ENCODE measurements at places on chromosomes 7 and 10. TPM values are rescaled to one million over a fixed set of nuclear protein-coding genes. Genes with fewer than 3 reads are reported as not detected.
A peak's percentile ranks its signal among the peaks of the same experiment; 100 is the strongest.

DNA sequence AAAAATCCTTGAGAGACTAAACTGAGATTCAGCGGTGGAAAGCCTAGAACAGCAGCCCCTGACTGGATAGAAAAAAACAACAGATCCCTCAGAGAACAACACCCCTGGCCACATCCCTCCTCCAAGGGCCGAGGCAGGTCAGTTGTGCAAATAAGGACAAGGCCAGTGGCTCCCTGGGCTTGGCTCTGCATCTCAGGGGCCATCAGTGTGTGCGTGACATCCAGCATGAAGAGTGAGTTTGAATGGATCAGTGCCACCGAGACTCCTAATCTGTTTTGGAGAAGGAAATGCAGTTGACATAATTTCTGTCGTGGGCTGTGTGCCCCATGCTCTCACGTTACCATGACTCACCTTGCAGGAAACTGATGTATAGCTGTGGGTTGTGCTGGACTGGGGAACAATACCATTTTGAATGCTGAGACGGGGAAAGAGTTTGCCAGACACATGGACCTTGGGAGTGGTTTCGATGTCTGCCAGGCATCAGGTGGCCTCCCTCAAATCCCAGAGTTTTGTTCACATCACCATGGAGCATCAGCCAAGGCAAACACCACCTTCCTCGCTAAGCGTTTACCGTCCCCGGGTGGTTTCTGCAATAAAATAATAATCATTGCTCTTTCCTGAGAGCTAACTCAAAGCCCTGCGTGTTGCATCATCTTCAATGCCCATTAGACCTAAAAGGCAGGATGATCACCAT is 153.2 kb upstream of the FZD8 start:
- DNase-seq, result no peak

GRCh38 chr10:3651969-3652653 is 132.9 kb downstream of the KLF6 start:
- no peak for DNase-seq

- DNase-seq, result peak; percentile 64
These were observed 31.1 kb upstream of the ABCA13 start for GRCh38 chr7:48140001-48140681.

DNA sequence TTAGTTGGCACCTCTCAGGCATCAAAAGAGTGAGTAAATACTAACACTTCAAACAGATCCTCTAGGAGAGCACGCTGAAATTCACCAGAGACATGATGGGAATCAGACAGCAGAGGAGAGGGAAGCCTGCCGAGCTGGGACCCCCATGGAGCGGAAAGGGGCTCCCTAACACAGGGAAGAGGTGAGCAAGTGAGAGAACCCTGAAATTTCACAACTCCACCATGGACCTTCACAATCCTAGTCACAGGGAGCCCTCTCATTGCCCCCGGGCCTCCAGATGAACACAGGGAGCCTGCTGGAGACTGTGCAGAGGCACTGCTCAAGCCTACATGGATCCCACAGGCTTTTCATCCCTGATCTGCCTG is 59.2 kb upstream of the ANTXRL start:
- no peak for DNase-seq

DNA sequence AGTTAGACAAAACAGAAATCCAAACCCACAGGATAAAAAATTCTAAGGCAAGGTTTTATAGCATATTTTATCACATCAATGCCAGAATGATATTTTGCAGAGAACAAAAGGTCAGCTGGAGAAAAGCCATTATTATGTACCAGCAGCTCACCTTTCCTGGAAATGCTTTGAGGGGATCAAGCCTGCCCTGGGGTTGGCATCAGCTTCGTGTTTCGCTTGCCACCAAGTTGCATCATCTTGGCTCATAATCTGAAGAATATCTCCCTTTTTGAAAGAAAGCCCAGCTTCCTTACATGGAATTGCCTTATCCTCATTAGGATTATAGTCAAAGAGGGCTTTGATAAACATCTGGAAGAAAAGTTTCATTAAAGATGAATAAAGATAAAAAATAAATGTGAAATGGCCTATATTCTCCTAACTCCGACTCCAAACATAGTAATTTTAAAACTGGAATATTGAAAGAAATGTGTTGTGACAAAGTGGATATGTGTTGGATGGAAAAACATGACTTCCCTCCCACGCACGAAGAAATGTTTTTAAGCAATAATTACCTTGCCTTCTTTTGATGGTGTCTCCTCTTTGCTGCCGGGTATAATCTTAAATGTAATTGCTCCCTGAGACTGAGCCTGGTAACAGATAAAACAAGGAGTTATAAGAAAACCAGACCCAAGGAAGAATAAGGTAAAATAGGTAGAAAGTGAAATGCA is 121.3 kb upstream of the ODAD2 start:
- DNase-seq, result no peak

The NAT16 gene
- not detected for total RNA-seq

The FKBP6 gene
- 0.12 TPM for total RNA-seq

DNA sequence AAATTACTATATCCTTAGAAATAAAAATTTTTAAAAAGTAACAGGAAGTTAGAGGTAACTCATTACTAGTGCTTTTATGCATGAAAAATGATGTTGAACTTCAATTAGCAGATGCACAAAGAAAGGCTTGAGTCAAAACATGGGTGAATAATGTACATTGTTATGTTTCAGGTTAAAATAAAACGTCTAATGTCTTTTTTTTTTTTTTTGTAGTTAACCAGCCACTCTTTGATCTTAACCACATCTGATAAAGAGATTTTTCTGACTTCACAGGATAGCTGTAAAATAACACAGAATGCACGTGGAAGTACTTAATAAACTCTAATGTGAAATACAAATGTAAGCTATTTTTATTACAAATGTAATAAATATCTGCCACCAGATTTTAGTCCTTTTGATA is 61.7 kb downstream of the GSAP start:
- no peak for DNase-seq

GRCh38 chr7:47285860-47286491 is 295.9 kb downstream of the TNS3 start:
- no peak for DNase-seq

DNA sequence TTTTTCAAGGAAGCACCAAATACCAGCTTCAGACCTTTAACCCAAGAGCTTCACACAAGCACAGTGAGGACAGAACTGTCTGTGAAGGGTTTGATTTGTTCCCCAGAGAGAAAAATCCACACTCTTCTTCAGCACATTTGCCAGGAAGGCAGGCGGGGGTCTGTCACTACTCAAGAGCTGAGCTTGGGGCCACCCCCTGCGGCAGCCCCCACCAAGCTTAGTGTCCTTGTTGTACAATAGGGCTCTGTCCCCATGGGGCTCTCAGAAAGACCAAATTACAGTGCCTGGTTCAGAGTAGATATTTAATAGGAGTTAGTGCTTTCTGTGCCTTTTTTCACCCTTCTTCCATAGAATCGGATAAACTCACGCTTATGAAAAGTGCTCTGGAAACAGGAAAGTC is 12.4 kb downstream of the ECHDC3 start:
- DNase-seq, result no peak

DNA sequence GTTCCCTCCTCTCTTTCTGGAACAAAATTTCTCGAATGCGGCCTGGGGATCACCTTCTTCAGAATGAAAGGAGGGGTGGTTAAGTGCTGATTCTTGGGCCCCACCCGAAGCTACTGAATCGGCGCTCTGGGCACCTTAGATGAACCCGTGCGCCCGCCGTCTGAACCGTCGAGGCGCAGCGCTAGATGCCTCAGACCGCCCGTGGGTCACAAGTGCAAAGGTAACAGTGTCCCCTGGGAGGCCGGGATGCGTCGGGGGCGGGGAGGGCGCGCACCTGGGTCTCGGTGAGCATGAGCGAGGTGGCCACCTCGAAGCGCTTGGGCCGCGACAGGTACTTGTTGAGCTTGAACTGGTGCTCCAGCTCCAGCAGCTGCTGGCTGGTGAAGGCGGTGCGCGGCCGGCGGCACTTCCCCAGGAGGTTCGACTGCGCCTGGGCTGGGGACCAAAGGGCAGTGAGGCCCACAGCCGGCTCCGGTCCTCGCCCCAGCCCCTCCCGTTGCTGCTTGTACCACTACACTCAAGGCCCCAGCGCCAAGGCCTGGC is 4.2 kb downstream of the MNX1 start:
- DNase-seq, result no peak
